Forelimb muscle (tissue), 1 donor: ENCODE measurements at places on chromosomes 1 and 21. TPM values are rescaled to one million over a fixed set of nuclear protein-coding genes. Genes with fewer than 3 reads are reported as not detected.

DNA sequence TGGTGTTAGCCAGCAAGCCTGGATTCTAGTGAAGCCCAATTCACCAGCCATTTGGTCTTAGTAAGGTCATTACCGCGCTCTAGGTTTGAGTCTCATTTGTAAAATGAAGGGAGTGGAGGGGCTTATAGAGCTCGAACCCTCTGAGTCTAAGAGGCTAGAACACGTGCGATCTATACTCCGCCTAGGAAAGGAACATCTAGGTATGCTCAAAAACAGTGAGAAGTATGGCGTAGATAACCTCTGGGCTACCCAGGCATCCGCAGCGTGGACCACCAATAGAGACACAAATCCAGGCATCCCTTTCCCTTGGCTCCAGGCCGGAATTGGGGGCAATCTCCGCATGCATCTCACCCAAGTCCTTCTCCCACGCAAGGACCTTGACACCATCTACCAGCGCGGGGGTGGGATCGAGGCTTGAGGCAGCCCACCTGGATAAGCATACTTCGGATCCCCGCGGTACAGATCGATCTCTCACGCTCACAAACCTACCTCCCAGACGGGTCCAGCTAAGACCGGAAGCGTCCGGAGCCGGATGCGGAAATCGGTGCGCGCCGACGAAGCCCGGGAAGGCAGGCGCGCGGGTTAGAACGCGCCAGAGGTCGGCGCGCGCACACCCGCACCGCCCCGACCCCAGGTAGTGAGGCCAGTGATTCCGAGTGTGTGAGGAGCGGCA lies at the start of gene METTL25B:
METTL25B (plus strand) TSS at position 544 of the 673 bp plus-strand sequence. CDS start 636 bp downstream, outside the sequence.
- DNase-seq = no peak

The SLC6A9 gene
- polyA plus RNA-seq = 3.2 TPM

- DNase-seq = no peak
Observed at GRCh38 chr1:147664206-147664605, 6.1 kb downstream of the ACP6 start.

DNA sequence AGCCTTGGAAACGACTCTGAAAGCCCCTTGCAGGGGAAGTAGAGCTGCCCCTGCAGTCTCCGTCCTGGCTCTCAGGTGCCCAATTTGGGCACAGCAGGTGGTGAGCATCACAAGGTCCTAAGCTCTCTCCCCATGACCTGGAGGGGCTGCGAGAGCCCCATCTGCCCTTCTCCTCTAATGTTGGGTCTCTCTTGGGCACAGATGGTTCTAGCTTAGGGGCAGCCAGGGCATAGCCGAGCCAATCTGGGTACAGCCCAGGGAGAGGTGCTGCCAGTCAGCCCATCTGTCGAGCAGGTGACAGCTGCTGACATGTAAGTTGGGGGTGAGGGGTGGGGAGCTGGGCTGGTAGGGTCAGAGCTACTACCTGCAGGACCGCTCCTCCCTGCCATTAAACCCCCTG lies 50.7 kb downstream of the SYT2 start:
- no peak for DNase-seq

The IL23R gene
- polyA plus RNA-seq = not detected

The RAB42 gene
- polyA plus RNA-seq = 7.1 TPM

The CASQ1 gene
- polyA plus RNA-seq = 1,211 TPM

DNA sequence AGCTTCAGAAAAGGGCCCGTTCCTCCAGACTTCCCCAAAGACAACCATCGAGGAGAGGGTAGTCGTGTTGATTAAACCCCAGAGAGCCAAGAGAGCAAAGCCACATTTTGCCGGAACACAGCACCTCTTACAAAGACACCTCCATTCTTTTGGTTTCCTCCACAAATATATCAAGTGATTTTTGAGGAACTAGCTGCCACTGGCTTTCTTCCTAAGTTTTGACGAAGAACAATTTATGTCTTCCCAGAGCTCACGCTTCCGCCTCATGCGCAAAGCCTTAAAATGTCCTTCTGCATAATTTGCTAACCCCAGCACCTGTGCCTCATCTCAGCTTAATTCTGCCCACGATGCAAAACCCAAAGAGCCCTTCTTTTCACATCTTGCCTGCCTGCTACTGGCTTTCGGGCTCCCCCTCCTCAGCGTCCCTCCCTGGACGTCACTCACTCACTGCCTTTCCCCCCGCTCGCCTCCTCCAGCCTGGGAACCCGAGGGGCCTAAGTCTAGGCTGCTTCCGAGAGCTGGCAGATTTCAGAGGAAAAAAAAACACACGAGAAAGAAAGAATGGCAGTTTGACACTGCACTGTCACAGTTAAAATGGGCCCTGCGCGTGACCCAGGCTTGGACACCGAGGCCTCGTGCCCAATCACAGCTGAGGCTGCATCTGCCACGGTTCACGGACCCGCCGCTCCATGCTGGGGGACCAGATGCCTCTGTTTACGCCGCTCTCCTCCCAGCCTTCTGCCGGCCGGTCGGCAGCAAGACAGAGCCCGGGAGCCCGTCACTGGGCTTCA lies 77.6 kb upstream of the IFNAR2 start:
- DNase-seq = no peak

DNA sequence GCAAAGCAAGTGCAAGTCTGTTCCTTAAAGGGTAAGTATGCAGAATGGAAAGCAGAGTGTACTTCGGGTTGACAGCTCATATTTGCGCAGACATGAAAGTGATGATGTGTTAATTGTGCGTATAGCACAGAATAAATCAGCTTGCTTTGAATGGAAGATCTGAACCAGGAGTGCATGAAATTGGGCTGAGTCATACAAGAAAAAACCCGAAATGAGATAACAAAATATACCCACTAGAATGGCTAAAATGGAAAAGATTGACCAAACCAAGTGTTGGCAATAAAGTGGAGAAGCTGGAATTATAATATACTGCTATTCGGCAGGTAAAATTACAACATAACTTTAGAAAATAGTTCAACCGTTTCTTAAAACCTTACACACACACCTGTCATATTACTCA lies 28.5 kb downstream of the CR1L start:
- no peak for DNase-seq

GRCh38 chr1:45876000-45876617 lies 72.7 kb downstream of the MAST2 start:
- DNase-seq = no peak

DNA sequence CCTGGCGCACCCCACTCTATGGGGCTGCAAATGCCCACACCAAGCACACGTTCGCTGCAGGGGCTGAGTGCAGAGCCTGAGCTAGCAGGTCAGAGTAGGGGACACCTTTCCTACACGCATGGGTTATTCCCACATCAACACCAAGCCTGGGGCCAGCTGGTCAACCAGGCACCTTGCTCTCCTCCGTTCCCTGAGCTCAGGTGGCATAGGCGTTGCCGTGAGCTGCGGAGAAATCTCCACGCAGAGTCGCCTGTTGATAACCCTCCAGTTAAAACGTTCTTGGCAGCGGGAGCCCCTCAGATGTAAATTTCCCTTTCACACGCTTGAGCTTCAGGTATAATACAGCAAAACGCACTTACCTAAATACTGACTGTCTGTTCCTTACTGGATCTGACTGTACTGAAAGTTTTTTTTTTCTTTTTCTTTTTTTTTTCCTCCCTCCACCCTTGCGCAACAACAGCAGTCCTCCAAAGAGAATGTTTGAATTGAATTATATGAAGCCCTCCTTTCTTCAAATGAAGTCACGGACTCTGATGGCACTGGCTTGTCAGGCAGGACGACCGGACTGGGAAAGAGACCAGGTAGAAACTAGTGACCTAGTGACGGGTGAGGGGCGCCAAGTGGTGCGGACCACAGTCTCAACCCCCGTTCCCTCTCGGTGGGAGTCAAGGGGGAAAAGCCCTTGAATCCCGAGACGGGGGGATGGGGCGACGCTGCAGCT lies 2.1 kb downstream of the BRINP3 start:
- DNase-seq = no peak

DNA sequence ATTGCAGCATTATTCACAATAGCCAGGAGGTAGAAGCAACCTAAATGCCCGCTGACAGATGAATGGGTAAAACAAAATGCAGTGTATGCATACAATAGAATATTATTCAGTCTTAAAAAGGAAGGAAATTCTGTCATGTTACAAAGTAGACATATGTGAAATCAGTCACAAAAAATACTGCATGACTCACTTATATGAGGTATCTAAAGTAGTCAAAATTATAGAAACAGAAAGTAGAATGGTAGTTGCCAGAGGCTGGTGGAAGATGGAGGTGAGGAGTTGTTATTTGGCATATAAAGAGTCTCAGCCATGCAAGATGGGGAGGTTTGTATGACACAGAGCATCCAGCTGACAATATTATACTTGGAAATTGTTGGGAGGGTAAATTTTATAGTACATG lies 43.0 kb upstream of the EGLN1 start:
- DNase-seq = no peak

The LAMB3 gene
- polyA plus RNA-seq = 0.70 TPM

The BTBD19 gene
- 8.3 TPM for polyA plus RNA-seq

- DNase-seq = no peak
Observed at GRCh38 chr1:162297208-162297607, 79.4 kb downstream of the SPATA46 start.
